ENCODE measurements at places on chromosomes 7 and 10.
A peak's percentile ranks its signal among the peaks of the same experiment; 100 is the strongest.

- DNase-seq, result no peak
Observed at GRCh38 chr10:62231371-62231770, 37.3 kb downstream of the RTKN2 start.

GRCh38 chr7:71679480-71679879, 547.5 kb downstream of the GALNT17 start:
- no peak for DNase-seq

GRCh38 chr10:52300599-52301277, 13.3 kb upstream of the DKK1 start:
- no peak for DNase-seq

DNA sequence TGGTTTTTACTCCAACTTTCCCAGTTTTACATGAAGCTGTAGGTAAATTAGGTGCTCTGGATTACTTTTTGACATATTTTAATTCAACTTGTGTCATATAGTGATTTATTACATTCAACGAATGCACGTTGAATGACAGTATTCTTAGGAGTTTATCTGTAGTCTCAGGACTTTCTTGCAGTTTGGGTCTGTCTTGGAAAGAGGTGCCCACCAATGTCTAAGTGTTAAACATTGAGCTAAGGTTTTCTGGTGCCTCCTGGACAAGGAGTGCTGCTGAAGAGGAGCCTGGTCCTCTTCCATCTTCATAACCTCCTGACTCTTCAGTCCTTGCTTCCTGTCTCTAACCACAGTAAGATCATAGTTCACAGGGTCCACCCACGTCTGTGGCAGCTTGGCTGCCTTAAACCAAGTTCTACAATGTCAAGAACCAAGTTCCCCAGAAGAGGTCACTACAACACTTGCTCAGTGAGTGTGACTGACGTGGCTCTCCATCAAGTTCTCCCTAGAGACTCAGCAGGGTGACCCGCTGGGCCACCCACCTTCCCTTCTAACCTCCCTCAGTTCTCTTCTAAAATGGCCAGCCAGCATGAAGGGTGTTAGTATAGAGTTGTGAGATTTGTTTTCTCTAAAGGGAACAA, 6.1 kb downstream of the NPY start:
- DNase-seq, result peak; percentile 45

DNA sequence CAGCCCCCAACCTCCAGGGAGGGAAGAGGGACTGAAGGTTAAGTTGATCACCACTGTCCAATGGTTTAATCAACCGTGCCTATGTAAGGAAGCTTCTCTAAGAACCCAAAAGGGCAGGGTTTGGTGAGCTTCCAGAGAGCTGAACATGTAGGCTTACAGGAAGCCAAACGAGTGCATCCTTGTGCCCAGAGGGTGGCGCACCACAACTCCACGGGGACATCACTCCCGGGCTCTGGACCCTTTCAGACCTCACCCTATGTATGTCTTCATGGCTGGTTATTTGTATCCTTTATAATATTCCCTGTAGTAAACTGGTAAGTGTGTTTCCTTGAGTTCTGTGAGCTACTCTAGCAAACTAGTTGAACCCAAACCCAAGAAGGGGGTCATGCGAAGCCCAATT, 11.5 kb upstream of the NFKB2 start:
- DNase-seq, result no peak

DNA sequence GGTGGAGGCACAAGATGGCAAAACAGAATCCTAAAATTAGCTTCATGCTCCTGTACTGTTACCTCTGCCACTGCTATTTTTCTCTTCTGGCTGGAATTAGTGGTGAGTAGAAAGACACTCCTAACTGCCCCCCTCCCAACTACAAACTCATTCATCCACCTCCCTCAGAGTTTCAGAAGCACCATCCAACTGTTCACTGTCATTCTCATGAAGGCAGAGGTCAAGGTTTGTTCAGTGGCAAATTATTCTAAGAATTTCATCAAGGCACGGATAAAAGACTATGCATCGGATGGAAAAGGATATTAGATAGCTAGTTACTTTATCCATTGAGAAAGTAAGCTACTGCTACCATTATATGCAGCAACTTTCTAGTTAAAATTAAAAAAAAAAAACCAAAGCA, 59.7 kb downstream of the LRGUK start:
- DNase-seq, result no peak

GRCh38 chr7:24936121-24936824, 43.7 kb downstream of the OSBPL3 start:
- no peak for DNase-seq

DNA sequence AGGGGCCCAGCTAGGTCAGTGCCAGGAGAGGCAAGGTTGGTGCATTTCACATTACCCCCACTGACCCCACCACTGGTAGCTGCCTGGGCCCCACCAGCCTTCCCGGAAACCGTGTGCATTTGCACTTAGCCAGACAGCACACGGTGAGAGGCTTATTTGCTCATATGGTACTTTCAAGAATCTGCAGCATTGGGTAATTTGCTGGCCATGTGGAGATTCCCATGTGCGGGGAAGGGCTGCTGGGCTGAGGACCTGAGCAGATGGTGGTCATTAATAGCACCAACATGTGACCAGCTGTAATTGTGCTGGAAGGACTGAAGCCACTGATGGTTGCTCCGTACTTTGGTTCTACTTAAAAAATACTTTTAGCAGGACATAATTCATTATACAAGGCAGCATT, 323.8 kb downstream of the DPP6 start:
- no peak for DNase-seq

GRCh38 chr7:101865455-101865854, 48.0 kb downstream of the CUX1 start:
- no peak for DNase-seq

- no peak for DNase-seq
Observed at GRCh38 chr10:114367351-114368056, 36.8 kb downstream of the AFAP1L2 start.

- no peak for DNase-seq
Observed at GRCh38 chr7:82007315-82007714, 237.5 kb upstream of the HGF start.

- no peak for DNase-seq
Observed at GRCh38 chr10:95375418-95375817, 84.6 kb upstream of the PDLIM1 start.

- no peak for DNase-seq
Observed at GRCh38 chr10:4136121-4136520, 351.1 kb upstream of the KLF6 start.

- no peak for DNase-seq
Observed at GRCh38 chr7:113444261-113444660, 325.9 kb upstream of the SMIM30 start.

GRCh38 chr7:25615003-25615402, 386.7 kb upstream of the NPVF start:
- no peak for DNase-seq

DNA sequence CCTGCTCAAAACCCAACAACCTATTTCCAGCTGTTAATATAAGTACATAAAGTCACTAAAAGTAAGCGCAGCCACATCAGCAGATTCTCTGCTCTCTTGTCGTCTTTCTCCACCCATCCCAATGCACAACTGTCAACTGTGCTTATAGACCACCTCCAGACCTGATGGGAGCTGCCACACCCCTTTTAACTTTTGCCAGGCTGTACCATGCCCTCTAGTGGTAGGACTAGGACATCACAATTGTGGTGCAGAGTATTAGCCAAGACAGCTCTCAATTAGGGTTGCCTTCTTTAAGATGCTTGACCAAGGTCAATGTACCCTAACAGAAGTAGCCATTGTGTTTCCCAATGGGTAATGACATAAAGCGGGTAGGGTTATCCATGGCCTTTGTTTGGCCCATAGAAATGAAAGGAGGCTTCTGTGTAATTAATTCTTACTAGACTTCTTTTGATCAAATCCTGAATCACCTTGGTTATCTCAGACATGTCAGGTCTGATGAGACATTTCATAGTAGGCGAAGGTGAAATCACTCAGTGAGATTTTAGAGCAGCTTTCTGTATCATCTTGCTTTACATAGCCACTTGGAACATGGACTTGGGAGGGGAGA, 68.1 kb downstream of the SCRN1 start:
- peak; percentile 22 for DNase-seq

DNA sequence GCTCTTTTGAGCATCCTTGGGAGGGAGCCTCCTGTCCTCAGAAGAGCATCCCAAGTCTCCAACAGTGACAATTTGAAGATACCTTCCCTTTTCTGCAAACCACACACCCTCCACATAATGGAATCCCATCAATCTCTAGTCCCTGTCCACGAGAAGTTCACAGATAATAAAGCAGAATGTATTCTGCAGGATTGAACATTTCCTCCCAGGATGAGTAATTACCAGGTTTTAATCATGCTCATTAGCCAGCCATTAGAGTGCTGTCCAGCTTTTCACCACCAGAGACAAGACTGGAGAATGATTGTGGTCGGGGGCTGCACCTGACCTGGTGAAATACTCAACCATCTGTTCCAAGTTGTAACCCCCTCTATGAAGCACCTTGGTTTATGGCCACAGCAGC, 958.6 kb downstream of the KCNMA1 start:
- DNase-seq, result no peak

DNA sequence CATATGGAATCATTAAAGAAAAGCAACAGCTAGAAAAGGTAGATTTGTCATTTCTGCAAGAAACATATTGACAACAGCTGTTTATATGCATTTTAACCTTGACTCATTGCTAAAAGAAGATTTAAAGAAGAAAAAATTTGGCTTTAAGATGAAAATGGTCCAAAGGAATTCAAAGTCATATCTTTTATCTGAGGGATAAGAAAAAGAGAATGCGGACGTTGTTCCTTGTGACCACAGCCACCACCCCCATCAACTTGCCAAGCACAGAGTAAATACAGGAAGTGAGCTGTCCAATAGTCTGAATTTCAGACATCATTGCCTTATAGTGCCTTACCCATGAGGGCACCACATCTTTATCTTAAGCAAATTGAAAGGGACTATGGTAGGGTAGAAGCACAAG, 7.3 kb upstream of the CRPPA start:
- no peak for DNase-seq

GRCh38 chr7:76354981-76355730, 3.6 kb downstream of the YWHAG start:
- no peak for DNase-seq

DNA sequence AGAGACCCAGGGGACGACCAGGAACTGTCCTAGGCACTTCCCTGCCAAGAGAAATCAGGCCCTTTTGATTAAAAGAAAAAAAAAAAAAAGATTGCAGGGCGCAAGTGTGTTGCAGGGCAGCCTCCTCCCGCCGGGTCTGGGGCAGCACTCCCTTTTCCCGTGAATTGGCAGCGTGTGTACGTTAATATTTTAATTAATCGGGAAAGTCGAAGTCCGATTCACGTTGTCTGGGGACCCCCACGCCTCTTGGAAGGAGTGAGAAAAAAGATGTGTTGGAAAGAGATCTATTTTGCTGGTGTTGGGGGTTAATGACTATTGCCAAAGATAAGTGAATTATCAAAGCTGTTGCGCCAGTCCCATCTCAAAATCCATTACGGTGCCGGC, 1.3 kb upstream of the EBF3 start:
- DNase-seq, result no peak

- DNase-seq, result no peak
Observed at GRCh38 chr7:27367179-27367932, 124.8 kb downstream of the EVX1 start.

- no peak for DNase-seq
Observed at GRCh38 chr10:77283326-77283725, 354.3 kb downstream of the KCNMA1 start.

DNA sequence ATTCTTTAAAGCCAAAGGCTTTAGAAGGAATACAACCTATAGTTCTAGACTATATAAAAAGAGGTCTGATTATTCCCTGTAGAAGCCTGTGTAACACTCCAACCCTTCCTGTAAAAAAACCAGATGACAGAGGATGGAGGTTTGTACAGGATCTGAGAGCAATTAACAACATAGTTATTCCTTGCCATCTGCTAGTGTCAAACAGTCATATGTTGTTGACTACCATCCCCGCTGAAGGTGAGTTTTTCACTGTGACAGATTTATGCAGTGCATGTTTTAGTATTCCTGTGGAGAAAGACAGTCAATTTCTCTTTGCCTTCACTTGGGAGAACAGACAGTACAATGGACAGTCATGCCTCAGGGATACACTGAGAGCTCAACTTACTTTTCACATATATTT, 19.0 kb upstream of the SLC26A4 start:
- no peak for DNase-seq

DNA sequence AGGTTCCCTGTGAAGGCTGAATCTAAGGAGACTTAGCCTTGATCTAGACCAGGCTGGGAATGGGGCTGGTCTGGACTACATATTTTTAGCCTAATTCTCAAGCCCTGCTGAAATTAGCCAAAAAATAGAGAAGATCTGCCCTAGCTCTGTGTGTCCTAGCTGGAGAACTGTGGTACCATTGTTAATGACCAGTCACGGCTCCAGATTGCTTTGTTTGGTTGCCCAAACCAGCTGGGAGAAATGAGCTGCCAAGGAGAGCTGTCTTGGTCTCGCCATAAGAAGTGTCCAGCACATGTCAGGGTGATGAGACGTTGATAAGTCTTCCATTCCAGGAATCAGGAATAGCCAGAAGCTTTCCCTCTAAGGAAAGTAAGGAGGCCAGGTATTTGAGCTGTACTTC, 20.7 kb downstream of the GBX1 start:
- no peak for DNase-seq

GRCh38 chr7:116340201-116340847, 130.0 kb downstream of the TES start:
- DNase-seq, result no peak

GRCh38 chr10:108913300-108913699, 1010.0 kb downstream of the XPNPEP1 start:
- no peak for DNase-seq

DNA sequence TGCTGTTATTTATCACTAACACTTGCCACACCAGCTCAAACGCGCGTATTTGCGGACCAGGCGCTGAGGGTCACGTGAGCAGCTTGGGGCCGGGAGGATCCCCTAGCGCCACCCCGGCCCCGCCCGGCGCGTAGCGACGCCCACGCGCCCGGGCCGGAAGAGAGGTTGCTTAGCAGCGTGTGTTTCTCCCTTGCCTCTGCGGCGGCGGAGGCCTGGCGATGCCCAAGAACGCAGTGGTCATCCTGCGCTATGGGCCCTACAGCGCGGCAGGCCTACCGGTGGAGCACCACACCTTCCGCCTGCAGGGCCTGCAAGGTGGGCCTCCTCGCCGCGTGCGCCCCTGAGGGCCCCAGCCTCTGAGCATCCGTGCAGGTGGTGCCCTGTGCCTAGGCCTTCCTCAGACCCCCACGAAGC, at the start of gene C10orf53:
Gene C10orf53, plus strand, starts transcription at position 172 of the 414 bp plus-strand sequence. Its CDS starts 47 bp downstream, at position 219.
- DNase-seq, result no peak

- DNase-seq, result no peak
Observed at GRCh38 chr10:45607276-45607675, 65.3 kb downstream of the ZFAND4 start.

Measured in activated naive CD4-positive, alpha-beta T cell treated with Interleukin-2 at 50 U/mL for 16 hours (primary cell).